Hematopoietic multipotent progenitor cell treated with erythropoietin and hydrocortisone succinate and interleukin-3 and kit ligand, for 15 days (in vitro differentiated cells): ENCODE measurements at places on chromosomes 2 and 18.

- DNase-seq, result no peak
Observed at GRCh38 chr2:70133491-70134322, 46.4 kb downstream of the PCBP1 start.

DNA sequence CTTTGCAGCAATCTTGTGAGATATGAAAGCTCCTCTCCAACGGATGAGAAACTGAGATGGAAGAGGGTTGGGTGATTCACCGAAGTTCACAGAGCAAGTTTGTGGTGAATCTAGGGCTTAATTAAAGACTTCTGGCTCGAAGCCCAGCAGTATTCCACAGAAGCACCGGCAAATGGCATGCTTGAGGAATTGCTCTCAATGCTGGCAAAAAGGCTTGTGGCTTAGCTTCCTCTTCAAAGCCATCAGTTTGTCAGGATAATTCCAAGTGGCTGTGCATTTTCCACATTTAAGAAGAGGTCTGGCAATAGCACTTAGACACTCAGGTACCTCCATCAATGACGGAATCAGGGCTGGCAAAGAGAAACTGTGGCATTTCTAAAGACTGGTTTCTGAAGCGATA is 98.7 kb upstream of the SLC66A3 start:
- no peak for DNase-seq

- no peak for DNase-seq
Observed at GRCh38 chr2:238274152-238274865, 14.1 kb downstream of the PER2 start.

DNA sequence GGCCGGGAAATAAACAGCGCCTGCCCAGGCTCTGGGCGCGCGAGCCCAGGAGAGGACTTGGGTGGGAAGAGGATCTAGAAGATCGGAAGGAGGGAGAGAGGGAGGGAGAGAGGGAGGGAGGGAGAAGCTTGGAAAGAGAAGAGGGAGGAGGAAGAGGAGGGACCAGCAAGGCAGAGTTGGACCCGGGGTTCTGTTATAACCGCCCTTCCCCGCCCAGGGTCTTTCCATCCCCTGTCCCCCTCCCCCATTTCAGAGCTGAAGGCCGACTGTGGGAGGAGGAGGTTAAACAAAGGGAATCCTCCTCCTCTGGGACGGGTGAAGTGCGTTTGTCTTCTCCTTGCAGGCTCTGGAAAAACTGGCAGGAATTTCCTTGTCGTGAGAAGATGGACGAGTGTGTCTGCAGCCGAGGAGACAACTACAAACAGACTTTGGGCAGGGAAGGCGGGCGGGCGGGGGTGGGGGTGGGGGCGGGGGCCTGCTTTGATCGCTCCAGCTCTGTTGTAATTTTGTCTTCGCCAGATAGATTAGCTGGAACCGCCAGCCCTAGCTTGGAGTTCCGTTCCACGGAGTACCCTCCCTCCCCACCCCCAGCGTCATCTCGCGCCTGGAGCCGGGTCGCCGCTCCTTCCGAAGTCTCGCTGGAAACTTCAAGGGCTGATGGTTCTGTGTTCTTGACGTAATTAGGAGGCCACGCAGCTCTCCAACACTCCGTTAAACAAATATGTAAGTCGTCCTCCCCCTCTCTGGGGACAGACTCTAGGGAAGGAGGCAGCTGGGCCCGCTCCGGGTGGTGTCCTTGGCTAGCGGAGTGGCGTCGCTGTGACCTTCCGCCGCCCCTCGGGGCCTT is 6.4 kb upstream of the SP9 start:
- no peak for DNase-seq

DNA sequence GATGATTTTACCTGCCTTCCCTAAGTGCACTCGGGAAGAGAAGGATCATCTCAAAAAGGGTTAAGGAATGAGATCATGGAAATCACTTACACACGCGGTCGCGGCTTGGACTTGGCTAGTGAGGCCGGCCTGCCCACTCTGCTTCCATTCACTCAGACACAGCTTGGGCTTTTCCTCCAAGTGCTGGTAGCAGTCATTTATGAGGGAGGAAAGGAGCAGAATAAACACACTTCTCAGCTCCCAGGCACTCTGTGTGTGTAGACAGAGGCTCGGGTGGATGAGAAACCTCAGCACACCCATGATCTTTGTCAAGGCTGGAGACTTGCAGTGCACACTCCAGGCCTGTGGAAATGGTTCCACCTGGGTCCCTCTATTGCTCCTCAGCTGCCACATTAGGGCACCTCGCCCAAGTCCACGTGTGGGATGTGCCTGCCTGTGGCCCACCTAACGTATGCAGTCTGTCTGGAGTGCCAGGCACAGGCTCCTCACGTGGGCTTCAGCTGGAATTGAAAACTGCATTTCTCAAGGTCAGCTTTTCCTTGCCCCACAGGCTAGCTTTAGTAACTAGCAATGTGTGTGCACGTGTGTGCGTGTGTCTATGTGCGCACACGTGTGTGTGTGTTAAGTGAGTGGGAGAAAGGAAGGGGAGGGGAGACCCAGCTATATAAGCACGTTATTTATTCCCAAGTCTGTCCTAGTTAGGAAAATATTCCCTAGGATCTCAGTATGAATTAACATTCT is 288.4 kb downstream of the SOX11 start:
- no peak for DNase-seq

- no peak for DNase-seq
Observed at GRCh38 chr2:147491506-147491905, 353.3 kb upstream of the ACVR2A start.

- DNase-seq, result no peak
Observed at GRCh38 chr2:64062840-64063239, 43.6 kb upstream of the VPS54 start.

GRCh38 chr18:44922968-44923367 is 242.3 kb downstream of the SETBP1 start:
- no peak for DNase-seq

GRCh38 chr2:132562245-132562644 is 107.8 kb downstream of the LYPD1 start:
- no peak for DNase-seq

DNA sequence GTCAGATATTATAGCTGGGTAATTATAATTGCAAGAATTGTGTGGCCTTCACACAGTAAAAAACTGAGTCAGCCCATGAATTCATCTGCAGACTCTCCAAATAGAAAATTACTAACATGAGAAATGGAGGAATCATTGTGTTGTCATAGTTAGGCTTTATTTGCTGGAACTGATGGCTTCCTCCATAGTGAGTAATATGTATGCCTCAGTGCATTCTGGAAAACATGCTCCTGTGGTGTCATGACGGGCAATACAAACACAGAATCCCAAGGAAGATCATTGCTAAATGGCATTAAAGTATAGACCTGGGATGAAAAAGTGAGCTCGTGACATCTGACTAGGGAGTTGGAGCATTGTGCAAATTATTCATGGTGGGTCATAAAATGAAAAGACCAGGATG is 23.6 kb upstream of the NMS start:
- DNase-seq, result no peak

DNA sequence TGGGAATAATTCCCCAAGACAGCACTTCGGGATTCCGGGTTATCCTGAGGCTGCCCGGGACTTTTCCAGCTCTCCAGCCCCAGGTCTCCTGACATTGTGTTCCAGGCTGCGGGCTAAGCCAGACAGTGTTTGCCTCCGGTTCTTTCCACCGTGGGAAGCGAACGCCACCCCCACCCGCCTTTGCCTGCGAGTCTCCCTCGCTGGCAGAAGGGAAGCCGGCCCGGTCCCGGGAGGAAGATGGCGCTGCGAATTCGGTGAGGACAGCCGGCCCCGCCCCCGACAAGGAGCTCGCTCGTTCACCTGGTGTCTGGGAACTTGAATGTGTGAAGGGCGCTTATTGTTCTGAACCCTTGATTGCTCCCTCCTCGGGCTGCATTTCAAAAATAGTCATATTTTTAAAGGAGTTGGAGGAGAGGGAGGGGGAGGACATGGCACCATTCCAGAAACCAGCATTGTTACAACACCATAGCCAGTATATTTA is 2.9 kb downstream of the LRATD1 start:
- no peak for DNase-seq

DNA sequence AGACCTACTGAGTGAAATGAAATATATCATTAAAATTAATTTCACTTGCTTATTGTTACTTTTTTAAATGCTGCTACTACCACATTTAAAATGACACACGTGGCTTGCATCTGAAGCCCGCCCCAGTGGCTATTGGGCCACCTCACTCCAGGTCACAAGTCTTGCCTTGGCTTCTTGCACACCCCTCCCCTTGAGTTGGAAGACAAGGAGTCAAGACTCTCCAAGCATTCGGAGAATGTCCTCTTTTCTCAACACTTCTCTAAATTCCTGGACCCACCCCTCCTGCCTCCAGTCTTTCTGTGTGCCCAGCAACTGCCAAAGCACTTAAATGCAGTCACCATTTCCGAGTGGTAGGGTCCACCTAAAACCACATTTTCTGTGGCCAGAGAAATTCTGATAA is 73.4 kb downstream of the ZBTB7C start:
- no peak for DNase-seq

GRCh38 chr2:3463186-3463835 is 56.0 kb downstream of the ADI1 start:
- DNase-seq, result no peak

GRCh38 chr2:209917154-209917771 is 85.2 kb upstream of the RPE start:
- DNase-seq, result no peak

DNA sequence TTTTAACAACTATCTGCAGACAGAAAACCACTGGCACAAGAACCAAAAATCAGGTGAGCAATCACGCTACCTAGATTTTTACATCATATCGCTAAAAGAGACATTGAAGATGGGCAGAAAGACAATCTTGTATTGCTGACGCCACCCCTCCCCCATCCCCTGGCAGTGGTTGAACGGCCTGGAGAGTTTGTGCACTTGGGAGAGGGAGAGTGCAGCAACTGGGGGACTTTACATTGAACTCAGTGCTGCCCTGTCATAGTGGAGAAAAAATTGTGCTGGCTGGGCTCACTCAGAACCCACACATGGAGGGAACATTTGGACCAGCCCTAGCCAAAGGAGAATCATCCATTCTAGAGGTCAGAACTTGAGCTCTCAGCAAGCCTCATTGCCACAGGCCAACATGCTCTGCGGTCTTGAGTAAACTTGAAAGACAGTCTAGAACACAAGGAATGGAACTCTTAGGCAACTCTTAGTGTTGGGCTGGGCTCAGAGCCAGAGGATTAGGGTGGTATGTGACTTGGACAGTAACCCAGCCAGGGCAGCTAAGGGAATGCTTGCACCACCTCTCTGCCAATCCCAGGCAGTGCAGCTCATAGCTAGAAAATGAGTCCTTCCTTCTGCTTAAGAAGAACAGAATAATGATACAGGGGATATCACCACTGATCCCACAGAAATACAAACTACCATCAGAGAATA is 220.0 kb upstream of the CYP26B1 start:
- DNase-seq, result no peak

DNA sequence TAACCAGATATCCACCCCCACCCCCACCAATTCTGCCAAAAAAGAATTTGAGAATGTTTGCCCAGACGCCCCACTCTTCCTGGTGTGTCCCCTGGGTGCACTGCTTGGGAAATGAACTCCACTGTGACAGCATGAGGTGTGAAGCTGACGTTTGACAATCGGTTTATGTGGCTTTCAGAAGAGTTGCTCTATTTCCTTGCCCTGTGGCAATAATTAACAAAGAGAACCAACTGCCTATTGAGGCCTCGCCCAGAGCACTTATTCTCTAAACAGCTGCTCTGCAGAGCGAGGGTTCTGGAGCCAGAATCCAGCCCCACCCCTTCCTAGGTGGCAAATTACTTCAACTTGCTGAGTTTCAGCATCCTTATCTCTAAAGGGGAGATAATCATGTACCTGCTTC is 115.8 kb upstream of the SIX3 start:
- no peak for DNase-seq

DNA sequence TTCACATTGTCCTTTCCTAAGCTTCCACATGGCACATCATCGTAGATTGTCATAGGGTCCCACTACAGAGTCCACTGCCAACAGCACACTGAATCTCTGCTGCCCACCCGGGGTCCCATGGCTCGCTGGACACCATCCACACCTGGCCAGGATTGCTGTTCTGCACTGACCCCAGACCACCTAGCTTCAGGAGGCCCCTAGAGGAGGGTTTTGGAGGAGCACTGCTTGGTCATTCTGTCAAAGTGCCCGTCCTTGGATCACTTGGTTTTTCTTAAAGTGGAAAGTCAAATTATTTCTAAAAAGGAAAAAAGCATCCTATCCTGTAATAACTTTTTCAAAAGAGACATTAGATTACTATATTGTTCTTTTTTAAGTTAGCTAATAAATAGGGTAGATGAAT is 59.0 kb downstream of the CHRNA1 start:
- no peak for DNase-seq

GRCh38 chr2:197713271-197713670 is 8.1 kb downstream of the MARS2 start:
- DNase-seq, result no peak

DNA sequence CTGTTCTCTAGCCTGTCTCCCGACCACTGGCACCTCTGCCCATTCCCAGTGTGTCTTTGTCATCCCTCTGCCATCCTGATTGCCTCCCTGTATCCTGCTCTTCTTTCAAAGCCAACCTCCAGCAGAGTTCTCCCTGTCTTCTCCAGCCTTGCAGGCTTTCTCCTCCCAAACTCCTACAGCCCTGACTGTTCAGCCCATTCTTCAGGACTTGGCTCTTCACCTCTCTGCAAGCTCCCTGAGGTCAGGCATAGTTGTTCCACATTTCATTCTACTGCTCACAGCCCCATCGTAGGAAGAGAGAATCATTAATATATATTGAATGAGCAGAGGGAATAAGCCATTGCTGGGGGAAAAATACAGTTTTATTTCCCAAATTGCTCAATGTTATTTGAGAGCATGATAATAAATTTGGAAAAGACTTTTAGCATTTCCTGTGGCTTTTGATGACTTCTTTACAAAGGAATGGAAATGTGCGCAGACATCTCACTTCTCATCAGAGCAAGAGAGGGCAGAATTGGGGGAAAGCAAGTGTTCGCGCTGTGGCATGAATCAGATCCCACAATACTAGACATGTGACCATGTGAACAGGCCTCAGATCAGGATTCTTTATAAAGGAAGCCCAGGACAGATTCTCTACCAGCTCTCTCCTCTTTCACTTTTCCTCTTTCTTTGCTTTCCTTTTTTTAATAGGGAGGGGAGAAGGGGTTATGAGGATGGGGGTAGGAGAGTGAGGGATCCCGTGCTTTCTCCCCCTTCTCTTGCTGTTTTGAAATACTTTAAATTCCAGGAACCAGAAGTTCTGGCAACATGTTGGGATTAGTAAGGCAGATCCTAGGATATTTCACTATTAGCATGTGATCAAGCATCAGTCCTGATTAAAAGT is 37.4 kb downstream of the EPAS1 start:
- DNase-seq, result no peak
